Stimulated activated naive CD8-positive, alpha-beta T cell treated with anti-CD3 and anti-CD28 coated beads, Interleukin-15, Interleukin-2, amounts not matched to agents 100 U/mL and 50 U/mL, for 24 hours (primary cell): ENCODE measurements at places on chromosomes 5 and 9.

- no peak for DNase-seq
Measured at GRCh38 chr5:149161026-149161687, 19.9 kb downstream of the ABLIM3 start.

GRCh38 chr9:131965841-131966240, 113.8 kb downstream of the MED27 start:
- no peak for DNase-seq

DNA sequence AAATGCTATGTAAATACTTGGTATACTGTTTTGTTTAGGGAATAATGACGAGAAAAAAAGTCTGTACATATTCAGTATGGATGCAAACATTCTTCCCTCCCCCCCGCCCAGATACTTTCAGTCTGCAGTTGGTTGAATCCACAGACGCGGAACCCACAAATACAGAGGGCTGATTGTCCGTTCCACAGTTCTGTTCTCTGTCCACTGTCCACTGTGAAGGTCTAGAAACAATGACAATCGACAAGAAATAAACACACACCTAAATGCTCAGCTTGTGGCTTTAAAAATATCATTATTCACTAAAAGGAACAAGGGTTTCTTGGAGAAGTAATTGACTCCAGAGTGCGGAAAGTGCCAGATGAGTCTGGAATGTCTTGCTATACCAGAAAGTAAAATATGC, 109.1 kb downstream of the TMEM161B start:
- no peak for DNase-seq

DNA sequence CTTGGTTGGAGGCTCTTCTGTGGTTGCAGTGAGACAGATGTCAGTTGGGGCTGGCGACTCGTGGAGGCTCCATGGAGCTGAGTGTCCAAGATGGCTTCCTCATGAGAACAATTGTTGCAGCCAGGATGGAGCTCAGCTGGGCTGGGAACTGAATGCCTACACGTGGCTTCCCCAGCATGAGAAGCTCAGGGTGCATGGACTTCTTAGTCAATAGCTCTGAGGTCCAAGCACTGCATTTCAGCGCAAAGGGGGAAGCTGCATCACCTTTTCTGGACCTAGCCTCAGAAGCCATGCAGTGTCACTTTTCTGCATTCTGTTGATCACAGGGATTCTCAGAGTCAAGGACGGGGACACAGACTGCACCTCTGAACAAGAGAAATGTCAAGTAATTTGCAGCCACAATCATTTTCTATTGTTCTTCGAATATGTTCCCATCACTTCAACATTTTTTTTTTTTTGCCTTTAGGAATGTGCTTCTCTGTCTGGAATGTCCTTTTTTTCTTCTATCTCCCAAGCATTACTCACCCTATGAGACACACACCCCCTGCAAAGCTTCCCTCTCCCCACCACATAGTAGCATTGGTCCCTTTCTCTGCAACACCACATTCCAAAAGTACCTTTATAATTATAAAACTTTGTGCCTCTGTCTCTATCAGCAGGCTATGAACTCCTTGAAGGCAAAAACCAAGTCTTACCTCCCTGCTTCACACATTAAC, 57.5 kb upstream of the STK32A start:
- DNase-seq = no peak

GRCh38 chr9:5352637-5353248, 13.1 kb upstream of the RLN1 start:
- DNase-seq = no peak
